ENCODE measurements at places on chromosomes 1 and 21. TPM values are rescaled to one million over a fixed set of nuclear protein-coding genes. Genes with fewer than 3 reads are reported as not detected.

AGMAT gene
- total RNA-seq = 1.9 TPM

GJA8 gene
- not detected for total RNA-seq

HSPA6 gene
- total RNA-seq = 24.3 TPM

NBPF14 gene
- total RNA-seq = 27.3 TPM

IGSF9 gene
- total RNA-seq = 8.7 TPM

PTGFRN gene
- total RNA-seq = 97.4 TPM

CFHR3 gene
- total RNA-seq = not detected

SORT1 gene
- 14.9 TPM for total RNA-seq

MYOG gene
- not detected for total RNA-seq

TSHB gene
- total RNA-seq = not detected

RCSD1 gene
- under 0.01 TPM for total RNA-seq

FCRL6 gene
- total RNA-seq = not detected
